ENCODE measurements at places on chromosomes 3 and 15.

GRCh38 chr15:27094235-27094634 is 123.3 kb downstream of the GABRG3 start:
- DNase-seq, result no peak

GRCh38 chr3:57112206-57112605 is 51.7 kb downstream of the SPATA12 start:
- DNase-seq, result no peak

DNA sequence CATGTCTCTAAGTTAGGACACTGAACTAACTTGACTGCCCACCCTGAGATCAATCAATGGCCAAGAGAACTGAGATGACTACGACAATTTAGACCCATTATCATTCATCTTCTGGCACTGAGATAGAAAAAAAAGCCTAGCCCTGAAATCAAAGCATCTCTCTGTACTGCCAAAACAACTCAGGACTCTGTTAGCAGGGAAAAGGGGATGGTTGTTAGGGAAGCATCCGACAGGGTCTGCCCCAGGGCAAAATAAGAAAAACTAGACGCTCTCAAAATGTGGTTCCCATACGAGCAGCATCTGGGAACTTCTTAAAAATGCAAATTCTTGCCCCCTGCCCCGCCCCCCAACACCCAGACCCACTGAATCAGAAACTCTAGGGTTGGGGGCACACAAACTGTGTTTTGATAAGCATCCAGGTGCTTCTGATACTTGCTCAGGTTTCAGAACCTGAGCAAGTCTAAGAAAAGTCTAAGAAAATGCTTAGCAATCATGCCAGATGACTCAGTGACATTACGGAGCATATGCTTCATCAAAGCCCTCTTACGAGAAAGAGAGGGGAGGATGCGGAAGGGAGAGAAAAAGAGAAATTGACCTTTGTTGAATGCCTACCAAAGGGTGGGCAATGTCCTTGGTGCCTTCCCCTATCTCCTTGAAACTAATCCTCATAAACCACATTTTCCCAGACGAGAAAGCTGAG is 172.8 kb upstream of the HES1 start:
- DNase-seq, result no peak

GRCh38 chr15:70563561-70564095 is 199.7 kb downstream of the UACA start:
- no peak for DNase-seq

DNA sequence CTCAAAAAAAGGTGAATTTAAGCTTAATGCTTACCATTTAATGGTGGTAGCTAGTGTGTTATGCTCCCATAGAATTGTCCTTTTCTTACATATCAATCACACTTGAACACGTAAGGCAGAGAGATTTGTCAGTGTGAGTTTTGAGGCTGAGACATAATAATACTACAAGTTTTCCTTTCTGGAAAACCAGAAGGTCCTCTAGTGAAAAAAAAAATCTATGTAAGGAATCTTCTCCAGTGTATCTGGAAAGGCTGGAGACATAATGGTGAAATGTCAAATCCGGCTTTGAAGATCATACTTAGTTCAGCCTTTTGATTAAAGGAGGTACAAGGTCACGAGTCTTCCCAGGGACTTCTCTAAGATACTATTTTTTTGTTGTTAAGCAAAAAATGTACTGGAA is 3.4 kb downstream of the TSC22D2 start:
- no peak for DNase-seq

GRCh38 chr3:142337994-142338393 is 109.8 kb downstream of the XRN1 start:
- no peak for DNase-seq

DNA sequence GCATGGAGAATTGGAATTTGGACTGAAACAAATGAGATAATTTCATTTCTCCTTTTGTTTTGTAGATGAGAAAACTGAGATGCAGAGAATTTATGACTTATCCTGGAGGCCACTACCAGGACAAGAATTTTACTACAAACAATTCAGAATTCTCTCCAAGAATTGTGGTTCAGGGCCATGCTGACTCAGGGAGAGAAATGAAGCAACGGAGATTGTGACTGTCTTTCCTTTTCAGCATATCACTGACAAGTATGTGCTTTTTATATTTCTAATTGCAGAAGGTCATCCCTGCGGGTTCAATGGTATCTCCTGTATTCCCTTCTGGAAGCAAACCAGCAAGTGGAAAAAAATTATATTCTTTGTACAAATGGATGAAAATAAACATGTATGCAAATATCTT is 170.8 kb upstream of the MITF start:
- DNase-seq, result no peak

DNA sequence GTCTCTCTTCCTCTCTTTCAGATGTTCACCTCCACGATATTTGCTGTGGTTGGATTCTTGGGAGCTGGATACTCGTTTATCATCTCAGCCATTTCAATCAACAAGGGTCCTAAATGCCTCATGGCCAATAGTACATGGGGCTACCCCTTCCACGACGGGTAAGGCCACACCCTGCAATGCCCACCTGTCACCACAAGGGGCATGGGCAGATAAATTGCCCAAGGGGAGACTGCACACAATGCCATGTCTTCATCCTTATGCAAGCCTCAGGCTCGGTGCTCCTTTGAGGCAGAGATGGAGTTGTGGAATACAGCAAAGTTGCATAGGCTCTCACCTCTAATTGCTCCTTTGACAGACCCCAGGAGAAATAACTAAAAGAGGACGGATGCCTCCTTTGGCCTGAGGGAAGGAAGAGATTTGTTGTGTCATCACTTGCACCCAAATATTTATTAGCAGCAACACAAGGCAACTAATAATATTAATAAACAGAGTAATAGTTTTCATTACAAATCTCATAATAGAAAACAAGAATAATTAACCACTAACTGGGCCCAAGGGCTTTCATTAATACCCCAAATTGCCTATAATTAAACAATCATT is 13.2 kb downstream of the TM4SF4 start:
- DNase-seq, result no peak

GRCh38 chr15:46677491-46677890 is 1039.8 kb upstream of the SEMA6D start:
- DNase-seq, result no peak

DNA sequence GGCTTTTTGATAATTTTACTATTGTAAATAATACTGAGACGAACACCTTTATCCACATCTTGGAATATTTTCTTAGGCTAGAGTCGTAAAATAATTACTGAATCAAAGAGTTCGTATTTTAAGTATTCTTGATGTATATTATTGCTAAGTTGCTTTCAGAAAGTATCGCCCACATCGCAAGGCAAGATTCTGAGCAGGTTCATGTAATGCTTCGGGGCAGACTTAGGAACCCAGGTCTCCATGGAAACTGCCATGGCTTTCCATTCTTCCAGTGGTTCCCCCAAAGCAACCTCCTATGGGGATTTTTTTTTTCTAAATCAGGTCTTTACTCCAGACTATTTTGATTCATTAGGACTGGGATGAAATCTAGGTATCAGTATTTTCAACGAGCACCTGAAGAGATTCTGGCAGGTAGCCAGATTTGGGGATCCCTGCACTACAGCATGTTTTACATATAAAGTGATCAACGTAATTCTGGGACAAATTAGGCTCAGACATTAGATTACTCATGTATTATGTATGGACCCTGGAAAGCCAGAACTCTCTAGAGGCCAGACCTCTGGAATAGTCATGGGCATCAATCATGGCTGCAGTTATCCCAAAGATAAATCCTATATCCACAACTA is 86.5 kb downstream of the B3GNT5 start:
- DNase-seq, result no peak

- DNase-seq, result no peak
Observed at GRCh38 chr3:155034786-155035185, 45.3 kb upstream of the MME start.

GRCh38 chr3:172808969-172809546 is 58.5 kb downstream of the ECT2 start:
- no peak for DNase-seq

DNA sequence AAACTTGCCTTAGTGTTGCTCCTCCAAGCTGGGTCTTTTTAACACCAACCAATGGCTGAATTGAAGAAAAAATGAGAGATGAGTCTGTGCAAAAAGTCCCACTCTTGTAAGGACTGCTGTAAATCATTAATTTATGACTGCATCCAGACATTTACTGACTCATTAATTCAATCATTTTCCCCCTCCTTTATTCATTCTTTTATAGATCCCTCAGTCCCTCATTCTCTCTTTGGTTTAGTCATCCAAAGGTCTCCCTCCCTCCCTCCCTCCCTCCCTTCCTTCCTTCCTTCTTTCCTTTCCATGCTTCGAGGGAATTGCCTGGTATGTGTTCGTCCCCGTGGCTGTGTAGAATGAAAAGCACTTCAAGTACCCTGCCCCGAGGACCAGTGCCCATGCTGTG is 35.3 kb upstream of the MRPS22 start:
- no peak for DNase-seq

DNA sequence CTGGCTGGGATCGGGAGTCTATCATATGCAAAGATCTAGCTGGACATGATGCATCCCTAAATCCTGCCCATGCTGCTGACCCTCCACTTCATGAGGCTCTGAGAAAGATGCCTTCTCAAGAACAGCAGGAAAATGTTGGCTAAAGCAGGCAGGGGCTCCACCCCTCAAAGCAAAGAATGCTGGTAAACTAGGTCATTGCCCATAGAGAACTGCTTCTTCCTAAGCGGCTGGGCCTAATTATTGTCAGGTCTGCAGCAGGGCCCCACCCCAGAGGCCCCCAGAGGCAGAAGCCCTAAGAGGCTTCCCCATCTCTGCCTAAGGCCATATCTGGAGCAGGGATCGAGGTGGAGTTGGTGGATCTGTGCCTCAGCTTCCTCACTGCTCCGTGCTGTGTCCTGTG is 447.4 kb upstream of the PROK2 start:
- no peak for DNase-seq

DNA sequence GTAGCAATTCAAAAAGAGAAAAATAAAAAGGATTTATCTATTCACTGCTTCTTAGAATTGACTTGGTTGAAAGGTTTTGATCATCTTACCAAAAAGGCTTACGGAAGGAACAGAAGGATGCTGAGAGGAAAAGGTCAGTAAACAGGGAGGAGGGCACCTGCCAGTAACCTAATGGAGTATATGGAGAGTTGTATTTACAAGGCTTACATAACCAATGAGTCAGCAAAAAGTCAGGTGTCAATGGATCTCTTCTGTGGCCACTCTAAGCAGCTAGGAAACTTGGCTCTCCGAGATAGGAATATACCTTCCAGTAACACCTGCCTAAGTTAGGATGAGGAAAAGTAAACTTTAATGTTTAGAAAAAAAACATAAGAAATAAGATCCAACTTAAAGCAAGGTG is 80.5 kb upstream of the PLXND1 start:
- no peak for DNase-seq

Data from HS-27A (cell line).